Stimulated activated CD8-positive, alpha-beta memory T cell treated with anti-CD3 and anti-CD28 coated beads, Interleukin-4, amount 100 ng/mL, for 1 hour (primary cell): ENCODE measurements at places on chromosomes 12 and 14.

GRCh38 chr14:98181241-98181640, 1090.8 kb downstream of the BCL11B start:
- DNase-seq = no peak

DNA sequence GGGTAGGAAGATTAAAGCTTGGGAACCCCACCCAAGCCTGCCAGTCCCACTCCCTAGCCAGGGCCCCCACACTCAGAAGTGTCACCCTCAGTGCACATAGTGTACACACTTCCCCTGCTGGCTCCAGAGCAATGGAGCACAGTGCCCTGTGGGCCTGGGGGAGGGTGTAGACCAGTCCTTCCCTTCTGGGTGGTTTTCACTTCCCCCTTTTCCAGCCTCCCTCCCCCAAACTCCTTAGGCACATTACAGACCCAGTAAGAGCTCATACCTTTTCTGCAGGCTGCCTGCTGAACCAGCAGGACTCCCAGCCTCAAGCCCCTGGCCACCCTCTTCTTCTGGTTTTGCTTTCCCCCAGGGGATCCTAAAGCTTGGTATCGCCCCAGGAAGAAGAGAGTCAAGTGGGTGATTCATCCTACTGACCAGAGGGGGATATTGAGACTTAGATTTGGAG, at the start of gene ZNF385A:
ZNF385A (minus strand) TSS at position 143 of the 451 bp plus-strand sequence. CDS start 219 bp downstream, outside the sequence.
- DNase-seq = no peak

- DNase-seq = peak; percentile 60
Observed at GRCh38 chr14:106872611-106873446, 1346.4 kb downstream of the TMEM121 start.

GRCh38 chr12:122265886-122266229, 436 bp downstream of the VPS33A start:
- DNase-seq = no peak

DNA sequence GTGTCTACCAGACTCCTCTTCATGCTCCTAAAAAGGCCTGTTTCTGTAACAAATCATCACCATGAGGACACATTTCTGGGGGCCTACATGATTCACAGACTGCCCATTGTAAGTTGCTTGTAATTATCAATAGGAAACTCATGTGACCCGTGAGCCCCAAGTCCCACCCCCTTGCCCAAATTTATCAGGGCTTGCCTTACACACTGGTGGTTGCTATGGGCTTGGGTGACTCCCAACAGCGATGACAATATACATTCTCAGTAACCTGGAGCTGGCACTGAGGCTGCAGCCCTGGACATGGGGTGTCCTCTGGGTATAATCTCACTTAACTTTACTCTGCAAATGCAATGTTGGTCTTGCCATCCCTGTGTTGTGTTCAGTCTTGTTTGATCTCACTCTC, 149.2 kb downstream of the NRXN3 start:
- no peak for DNase-seq

GRCh38 chr14:75141967-75142366, 15.1 kb upstream of the NEK9 start:
- DNase-seq = no peak

DNA sequence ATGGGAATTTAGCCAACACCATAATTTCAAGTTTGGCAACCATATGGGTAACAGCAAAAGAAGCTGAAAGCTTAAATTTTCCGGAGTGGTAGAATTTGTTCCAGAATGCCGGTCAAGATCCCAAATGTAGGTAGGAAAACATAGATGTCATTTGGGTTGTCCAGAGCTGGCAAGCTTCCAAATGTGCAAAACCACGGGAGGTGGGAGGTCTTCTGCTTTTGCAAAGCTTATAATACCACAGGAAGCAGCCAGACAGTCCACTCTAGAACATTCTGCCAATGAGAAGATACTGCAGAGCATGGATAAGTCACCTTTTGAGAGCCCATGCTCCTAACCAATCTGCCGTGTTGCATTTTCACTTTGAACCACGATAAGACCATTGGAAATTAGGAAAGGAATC, 26.4 kb upstream of the BATF start:
- DNase-seq = no peak

GRCh38 chr14:74618078-74618952, 6.3 kb upstream of the LTBP2 start:
- DNase-seq = peak; percentile 41

- DNase-seq = no peak
Observed at GRCh38 chr12:124768452-124769162, 95.1 kb downstream of the SCARB1 start.

DNA sequence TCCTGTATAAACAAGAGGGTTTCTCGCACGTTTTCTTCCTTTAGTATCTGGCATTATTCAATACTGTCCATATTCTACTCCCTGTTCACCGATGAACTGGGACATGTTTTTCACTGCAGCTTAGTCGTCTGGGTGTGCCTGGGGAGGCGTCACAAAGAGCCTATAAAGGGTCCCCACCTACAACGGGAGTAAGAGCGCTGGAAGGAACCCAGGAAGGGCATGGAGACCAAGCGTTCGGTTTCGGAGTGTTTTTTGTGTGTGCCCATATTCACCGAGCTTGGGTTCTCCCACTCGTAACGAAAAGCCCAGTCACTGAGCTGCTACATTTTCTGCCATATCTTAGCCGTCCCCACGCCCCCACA, 592 bp upstream of the USP15 start:
- no peak for DNase-seq

- DNase-seq = no peak
Observed at GRCh38 chr12:64665514-64665913, 55.2 kb downstream of the RASSF3 start.

DNA sequence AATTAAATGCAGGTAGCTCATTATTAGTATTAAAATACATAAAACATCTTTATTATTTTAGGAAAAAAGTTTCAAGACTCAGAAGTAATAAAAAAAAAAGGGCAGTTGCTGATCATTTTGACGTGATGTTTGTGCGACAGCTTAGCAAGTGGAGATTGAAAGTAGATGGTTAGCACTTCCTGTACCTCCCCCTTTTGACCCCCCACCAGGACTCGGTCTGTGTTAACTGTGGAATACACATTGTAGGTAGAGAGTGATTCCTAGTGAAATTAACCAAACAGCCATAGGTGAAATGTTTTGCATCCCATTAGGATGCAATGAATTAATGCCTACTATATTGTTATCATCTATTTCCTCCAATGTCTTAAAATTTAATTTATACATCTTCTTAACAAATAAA, 120.8 kb downstream of the SLC5A8 start:
- DNase-seq = no peak

DNA sequence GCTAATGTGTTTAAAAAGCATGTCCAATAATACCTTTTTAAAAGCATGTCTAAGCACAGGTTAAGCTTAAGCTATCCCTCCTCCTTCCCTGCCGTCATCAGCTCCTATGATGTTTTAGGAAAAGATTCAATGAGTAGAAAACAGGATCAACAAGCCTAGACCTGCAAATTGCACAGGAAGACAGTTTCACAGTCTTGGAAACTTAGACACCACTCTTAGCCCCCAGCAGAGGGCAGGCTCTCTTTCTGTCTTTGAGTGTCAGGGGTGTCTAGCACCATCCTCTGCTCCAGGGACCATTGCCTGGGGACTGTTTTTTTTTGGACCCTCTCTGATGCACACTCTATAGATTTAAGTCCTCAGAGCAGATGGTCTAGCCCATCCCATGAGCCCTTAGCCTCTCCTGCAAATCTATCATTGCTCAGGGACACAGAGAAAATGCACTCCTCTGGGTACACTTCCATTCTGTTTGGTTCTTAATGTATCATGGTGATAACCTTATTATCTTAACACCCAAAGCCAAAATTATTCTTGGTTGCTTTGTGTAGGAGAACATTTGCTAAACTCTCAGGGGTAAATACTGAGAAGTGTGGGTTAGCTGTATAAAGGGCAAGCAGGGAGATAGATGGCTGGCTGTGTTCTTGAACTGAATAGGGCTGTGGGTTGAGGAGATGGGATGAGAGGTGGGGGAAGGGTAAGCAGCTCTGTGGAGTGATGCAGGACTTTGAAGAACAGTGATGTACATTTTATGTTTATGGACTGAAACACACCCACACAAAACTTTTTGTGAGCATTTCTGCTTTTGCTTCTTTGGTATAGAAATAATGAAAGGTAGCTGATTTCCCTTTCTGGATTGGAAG, 259.9 kb upstream of the DDHD1 start:
- DNase-seq = no peak

DNA sequence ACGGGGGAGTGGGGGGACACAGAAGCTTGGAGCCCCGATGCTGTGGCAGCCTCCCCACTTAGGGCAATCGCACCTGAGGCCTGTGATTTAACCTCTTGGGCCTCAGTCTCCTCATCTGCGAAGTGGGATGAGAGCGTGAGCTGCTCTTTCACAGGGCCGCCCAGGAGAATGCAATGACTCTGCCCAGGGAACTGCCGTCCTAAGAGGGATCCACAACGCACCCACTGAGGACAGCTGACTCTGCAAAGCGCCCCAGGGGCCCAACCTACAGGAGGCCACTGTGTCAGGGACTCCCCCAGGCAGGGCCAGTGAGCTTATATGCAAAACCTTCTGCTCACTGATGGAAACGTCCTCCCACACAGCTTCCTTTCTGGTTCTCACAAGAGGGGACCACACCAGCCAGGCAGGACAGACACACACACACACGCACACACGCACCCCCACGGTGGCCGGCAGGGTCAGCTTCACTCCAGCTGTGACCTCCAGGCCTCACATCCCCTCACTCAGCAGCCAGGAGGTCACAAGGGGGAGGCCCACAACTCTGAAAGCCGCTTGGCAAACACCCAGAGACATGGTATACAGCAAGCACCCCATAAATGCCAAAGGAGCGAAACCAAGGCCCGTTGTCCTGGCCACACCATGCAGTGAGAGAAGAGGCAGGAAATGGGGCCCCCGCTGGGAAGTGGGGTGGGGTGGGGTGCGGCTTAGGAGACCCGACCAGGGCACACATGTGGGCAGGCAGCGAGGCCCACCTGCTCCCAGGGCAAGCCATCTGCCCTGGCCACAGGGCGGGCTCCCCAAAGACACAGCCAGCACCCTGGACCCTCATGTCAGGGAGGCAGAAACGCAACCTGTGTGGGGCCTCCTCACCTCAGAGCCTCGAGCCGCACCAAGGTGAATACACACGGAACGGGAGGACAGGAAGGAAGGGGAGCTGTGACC, 73.3 kb downstream of the NCOR2 start:
- DNase-seq = no peak

- no peak for DNase-seq
Observed at GRCh38 chr14:74583689-74584434, 28.2 kb downstream of the LTBP2 start.

- DNase-seq = no peak
Observed at GRCh38 chr12:123942911-123943648, 29.6 kb downstream of the CCDC92 start.

DNA sequence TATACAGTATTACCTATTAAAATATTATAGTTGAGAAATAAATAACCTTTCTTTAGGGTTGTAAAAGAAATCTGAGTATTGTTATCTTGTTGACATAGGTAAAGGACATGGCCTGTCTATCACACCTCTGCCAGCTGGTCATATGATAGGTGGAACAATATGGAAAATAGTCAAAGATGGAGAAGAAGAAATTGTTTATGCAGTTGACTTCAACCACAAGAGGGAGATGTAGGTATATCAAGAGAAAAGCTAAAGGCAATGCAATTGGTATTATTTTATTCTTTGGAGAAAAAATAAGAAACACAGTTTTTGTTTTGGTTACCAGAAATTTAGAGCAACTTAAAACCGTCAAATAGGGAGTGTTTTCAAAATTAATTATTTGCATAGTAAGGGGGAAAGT, 13.5 kb downstream of the CPSF2 start:
- DNase-seq = no peak

DNA sequence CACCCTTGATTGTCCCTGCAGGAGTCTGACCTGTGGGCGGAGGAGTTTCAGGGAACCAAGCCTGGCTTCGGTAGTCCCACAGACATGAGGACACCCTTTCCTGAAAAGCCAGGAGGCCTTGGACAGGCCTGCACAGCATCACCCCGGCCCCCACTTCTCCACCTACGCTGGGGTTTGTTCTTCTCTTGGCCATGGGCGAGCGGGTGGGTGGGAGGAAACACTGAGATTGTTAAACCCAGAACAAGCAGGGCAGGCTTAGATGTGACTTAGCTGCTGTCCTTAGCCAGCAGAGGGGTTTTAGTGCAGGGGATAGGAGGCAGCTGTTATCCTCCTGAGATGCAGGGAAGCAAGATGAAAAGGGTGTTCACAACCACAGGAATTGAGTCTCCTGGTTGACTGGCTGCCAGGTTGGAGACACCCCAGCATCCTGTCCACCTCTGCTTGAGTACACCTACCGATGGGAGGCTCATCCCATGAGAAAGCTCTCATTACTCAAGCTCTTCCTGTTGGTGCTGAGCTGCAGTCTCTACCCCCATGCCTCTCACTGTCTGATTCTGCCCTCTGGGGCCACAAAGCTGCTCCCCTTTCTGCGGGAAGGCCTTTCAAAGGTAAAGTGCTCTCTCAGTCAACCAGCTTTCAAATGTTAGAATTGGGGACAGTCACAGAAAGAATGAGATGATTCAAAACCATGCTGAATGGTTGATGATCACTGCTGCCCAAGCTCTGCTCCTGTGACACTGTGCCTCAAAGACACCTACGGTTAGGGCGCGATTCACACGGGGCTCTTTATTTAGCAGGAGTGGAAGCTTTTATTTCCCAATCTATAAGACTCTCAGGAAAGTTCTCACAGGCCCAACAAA, 86.3 kb downstream of the IRF2BPL start:
- DNase-seq = no peak

DNA sequence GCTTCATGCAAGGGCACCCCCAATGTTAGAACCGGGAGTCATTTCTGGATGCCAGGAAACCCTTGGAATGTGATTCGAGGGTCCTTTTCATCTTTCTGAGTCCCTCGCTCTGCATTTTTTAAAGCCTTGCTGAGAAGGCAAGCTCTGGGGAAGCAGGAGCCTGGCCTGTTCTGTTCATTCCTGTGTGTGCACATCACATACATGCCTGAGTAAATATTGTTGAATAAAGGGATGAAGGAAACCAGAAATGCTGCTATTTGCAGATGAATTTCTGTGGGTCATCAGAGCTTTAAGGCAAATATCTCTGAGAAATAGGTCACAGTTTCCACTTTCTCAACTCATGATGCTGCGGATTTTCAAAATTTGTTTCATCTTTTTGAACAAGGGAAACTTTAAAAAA, 170.1 kb downstream of the PAH start:
- no peak for DNase-seq

DNA sequence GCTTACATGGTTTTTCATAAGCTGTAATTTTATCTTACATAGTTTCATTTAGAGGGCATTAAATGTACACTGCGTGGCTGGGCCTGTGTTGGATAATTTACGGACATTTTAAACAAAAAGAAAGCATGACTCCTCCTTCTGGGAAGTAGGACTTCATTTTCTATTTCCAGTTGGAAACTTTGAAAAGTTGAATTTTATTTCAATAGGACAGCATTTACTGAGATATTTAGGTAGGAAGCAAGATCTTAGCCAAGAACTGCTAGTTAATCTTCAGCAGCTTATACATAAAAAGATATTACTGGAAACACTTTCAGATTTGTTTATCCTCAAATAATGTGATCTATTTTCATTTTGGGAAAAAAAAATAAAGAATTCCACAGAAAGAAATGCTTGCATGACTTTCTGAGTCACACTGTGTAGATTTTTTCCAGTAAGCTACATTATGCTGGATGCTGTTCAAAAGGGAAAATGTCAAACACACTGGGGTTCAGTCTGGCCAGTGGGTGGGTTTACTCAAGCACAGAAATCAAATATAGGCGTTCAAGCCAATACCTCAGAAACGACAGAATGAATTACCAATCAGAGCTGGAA, 239.4 kb upstream of the KRR1 start:
- no peak for DNase-seq

GRCh38 chr12:12563290-12563928, 746 bp upstream of the DUSP16 start:
- DNase-seq = no peak

GRCh38 chr14:65961004-65961403, 525.2 kb upstream of the CCDC196 start:
- DNase-seq = peak; percentile 40

- no peak for DNase-seq
Observed at GRCh38 chr14:93909429-93910128, 17.6 kb upstream of the FAM181A start.
